ENCODE measurements at places on chromosomes 7 and 10.

DNA sequence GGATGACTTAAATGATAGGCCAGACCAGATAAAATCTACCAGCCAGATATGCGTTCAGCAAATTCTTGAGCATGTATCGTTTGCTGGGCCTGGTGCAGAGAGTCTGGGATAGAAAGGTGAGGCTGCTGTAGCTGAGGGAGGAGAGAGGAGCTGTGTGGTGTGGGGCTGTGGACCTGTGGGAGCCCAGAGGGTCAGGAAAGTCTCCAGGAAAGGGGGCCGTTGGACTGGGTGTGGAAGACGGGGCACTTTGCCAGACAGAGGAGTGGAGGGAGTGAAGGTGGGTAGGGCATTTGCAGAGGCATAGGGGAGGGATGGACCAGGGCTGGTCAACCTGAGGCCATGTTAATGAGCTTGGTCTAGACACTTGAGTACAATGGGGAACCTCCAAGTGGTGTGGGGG is 124.7 kb upstream of the UNC5B start:
- DNase-seq: no peak

- no peak for DNase-seq
Measured at GRCh38 chr10:89035461-89035860, 44.9 kb downstream of the FAS start.

DNA sequence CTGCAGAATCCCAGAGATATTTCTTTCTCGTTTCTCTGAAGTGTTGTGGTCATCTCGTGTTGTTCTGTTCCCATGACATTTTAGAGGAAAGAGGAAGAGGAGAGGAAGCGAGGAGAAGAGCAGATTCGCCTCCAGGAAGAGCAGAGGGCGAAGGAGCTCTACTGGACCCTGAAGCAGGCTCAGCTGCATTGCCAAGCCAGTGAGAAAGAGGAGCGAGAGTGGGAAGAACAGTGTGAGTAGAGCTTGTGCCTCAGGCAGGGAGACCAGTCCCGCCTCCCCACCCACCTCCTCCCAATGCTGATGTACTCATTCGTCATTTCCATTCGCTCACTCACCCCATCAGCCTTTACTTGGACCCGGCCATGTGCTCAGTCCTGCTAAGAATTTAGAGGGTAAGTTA is 50.8 kb downstream of the SH2D4B start:
- DNase-seq: no peak

GRCh38 chr10:77926566-77927401 is at the start of gene DLG5:
TSS of gene DLG5 (minus strand) at chr10:77926755. CDS start at chr10:77926520, 235 bp downstream.
- peak; percentile 43 for DNase-seq

DNA sequence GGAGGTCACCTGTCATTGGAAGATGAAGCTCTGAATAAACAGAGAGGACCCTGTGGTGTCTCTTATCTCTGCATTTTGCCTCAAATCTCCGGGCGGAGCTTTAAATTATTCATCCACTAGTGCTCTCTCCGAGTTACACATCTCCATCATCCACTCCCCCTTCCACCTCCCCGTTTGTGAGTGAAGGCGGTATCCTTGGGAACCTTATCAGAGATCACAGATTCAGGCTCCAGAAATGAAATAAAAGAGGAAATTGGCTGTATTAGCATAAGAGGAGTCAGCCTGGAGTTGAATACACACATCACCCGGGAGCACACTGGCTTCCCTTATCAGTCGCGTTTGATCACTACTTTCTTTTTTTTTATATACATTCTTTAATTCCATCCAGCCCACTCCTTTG is 1184.8 kb downstream of the GATA3 start:
- no peak for DNase-seq
